ENCODE measurements at places on chromosomes 11 and 22.

DNA sequence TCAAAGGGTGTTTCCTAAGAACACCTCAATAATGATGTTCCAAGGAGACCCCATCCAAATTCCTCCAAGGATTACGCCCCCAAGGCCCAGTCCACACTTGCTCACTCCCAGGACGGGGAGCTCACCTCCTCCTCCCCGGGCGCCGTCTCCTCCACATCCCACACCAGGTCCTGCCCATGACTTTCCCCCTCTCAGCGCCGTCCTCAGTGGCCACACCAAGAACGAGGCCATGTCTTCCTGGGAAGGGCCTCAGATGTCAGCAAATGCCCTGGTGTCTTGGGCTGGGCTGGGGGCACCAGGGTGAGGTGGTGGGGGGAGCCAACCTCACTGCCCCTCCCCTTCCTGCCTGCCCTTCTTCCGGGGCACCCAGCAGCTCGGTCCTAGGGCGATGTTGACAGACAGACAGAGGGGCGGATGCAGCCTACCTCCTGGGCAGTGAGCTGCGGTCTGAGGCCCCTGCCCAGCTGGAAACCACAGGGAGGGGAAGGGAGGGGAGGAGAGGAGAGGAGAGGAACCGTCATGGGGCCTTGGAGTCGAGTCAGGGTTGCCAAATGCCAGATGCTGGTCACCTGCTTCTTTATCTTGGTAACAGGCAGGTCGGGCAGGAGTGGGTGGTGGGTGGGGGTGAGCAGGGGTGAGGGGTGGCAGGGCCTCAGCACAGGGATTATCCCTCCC, at the start of the genes C11orf21 and TSPAN32:
TSS of gene C11orf21 (minus strand) at position 288 of the 675 bp plus-strand sequence. CDS start at position 178, 110 bp downstream.
TSS of gene TSPAN32 (plus strand) at position 383 of the 675 bp plus-strand sequence. CDS start at position 520, 137 bp downstream.
- DNase-seq, result peak; percentile 1

DNA sequence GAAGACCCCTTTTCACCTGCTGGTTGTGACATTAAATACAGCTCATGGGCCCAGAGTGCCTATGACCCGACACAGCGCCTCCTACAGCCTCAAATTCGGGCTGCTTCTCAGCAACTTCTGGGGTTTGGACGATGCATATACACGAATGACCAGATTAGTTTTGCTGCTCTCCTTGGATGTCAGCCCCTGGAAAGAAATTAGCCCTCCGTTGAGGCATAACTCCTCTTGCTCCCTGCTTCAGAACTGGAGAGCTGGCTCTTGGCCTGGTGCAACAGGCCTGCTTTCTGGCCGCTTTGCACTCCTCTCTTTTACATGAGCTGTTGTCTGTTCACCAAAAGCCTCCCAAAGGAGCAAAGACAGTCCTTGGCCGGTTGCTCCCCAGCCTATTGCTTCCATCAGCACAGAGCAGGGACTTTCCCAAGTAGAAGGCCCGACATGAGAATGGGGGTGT, 3.3 kb downstream of the TECTA start:
- no peak for DNase-seq

DNA sequence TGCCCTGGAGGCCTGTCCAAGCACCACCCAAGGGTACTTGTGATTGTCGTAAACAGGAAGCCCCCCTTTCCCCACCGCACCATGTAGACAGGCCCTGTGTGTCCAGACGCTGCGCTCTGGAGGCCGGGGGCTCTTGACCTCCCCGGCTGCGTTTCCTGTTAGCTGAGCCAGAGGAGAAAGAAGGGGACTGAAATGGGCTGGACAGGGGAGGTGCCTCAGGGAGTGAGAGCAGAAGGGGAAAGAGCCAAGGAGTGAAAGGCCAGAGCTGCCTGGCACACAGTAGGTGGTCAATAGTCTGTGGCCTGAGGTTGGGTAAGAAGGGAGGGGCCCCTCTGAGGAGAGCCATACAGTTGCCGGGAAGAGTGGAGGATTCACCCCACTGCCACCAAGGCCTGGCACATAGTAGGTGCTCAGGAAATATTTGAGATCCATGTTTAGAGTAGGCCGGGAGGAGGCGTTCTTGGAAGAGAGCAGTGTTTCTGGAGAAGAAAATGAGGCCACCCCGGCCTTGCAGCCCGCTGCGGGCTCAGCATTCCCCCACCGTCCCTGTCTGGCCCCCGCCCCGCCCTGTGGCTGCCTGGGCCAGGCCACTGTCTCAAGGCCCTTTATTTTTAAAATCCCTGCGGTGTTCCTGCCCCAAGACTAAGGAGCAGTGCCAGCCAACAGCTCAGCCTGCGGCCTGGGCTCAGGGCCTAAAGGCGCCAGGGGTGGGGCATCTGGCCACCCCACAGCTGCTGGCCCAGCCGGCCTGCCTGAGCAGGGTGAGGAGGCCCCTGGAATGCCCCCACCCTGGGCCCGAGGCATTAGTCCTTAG, 13.6 kb upstream of the CDC42EP1 start:
- no peak for DNase-seq

GRCh38 chr22:42269432-42270175, 849 bp downstream of the TCF20 start:
- DNase-seq, result no peak

GRCh38 chr22:49965091-49966040, 4.8 kb downstream of the PIM3 start:
- no peak for DNase-seq

DNA sequence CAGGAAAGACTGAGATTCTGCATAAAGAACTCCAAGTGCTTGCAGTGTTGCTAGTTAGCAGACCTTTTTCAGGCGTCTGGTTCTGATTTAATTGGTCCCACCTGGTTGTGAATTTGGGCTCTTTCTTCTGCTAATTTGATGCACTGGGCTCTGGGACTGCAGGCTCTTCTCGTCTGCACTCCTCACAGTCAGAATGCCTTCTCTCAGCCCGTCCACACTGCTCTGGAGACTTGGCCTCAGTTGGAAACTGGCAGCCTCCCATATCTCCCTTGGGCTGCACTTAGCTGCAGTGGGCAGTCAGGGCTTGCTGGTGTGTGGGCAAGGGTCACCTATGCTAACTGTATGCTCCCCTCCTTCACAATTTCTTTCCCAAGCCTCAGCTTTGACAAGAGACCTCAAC, 1.5 kb downstream of the TRIM6 start:
- no peak for DNase-seq
